ENCODE measurements at places on chromosomes 7 and 10.

- DNase-seq, result peak; percentile 47
These were observed 72.0 kb upstream of the TES start for GRCh38 chr7:116138202-116138801.

- DNase-seq, result no peak
These were observed 21.6 kb downstream of the PDZD8 start for GRCh38 chr10:117353684-117354083.

DNA sequence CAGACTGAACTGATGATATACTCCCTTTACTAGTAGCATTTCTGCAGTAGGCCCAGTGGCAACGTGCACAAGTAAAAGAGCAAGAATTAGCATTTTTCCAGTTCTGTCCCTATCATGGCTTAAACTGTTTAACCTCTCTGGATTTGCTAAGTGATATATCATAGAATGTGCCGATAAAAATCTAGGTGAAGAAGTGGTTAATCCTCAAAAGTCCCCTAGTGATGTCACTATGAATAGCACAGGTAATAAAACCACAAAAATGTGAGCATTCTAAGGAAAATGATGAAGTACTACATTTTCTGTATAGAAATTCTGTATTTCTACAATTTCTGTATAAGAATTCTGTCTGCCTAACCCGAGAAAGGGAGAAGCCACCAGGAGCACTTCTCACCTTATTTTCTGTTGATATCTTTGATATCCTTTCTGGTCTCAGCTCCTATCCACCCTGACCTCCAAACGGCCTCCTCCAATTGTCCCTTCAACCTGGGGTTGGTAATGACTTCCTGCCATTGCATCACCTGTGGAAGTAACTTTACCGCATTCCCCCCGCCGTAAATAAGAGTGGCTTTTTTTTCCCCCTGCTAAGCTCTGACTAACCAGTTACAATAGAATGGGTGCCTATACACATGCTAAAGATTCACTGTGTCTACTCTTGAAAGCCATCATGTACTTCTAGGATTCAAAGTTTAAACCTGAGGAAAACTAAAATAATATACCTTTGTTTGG is 155.9 kb upstream of the ASAH2 start:
- no peak for DNase-seq

- no peak for DNase-seq
These were observed 153.0 kb upstream of the RHOBTB1 start for GRCh38 chr10:61097026-61097425.

GRCh38 chr7:139602143-139602722 is 78.7 kb downstream of the CLEC2L start:
- DNase-seq, result peak; percentile 46

GRCh38 chr7:29623973-29624372 is 60.3 kb downstream of the PRR15 start:
- no peak for DNase-seq

DNA sequence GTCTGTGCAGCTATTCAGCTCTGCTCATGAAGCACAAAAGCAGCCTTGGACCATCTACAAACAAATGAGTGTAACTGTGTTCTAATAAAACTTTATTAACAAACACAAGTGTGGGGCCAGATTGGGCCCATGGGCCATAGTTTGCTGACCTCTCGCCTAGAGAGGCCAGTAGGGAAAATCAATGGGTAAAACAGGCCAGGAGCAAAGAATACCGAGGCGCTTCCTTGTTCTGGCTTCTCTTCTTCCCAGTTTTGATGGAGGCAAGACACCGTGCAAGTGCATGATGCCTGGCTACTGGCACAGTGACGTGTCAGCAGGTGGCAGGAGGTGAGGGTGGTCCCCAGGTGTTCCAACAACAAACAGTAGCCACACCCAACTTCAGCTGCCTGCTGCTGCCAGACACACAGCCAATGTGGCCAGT is 94.3 kb upstream of the SDK1 start:
- no peak for DNase-seq

- DNase-seq, result no peak
These were observed 103.3 kb downstream of the CFAP58 start for GRCh38 chr10:104456802-104457542.

- no peak for DNase-seq
These were observed 17.3 kb upstream of the FOXL3 start for GRCh38 chr7:272631-273030.
